ENCODE measurements at places on chromosomes 2 and 18.

GRCh38 chr18:68733707-68734106, 18.8 kb upstream of the TMX3 start:
- DNase-seq: peak; percentile 12

DNA sequence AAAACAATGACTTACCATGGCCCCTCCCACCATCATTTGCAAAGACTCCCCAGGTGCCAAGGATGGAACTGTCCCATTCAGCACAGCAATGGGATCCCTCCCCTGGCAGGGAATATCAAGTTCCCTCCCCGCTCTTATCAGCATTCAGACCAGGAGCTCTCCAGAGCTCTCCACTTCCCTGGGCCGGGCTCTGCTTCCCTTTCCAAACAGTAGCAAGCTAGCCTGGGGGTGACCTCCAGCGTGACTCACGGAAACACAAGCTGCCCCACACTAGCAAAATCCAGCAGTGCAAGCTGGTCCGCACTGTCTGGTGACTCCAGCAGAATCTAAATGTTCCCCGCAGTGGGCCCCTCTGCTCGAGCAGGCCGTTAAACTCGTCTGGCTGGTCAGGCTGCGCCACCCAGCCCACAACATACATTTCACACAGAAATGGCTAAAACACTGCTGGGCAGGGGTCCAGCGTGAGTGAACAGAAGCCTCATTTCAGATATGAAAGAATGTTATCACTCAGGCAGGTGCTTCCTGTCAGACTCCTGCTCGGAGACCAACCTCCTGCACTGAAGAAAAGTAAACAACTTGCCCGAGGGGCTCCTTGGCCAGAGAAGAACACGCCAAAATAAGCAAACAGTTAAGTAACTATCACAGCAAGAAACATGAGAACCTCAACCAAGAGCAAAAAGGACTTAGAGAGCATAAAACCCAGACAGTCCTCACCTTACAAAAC, 33.9 kb downstream of the STAT1 start:
- DNase-seq: peak; percentile 32

DNA sequence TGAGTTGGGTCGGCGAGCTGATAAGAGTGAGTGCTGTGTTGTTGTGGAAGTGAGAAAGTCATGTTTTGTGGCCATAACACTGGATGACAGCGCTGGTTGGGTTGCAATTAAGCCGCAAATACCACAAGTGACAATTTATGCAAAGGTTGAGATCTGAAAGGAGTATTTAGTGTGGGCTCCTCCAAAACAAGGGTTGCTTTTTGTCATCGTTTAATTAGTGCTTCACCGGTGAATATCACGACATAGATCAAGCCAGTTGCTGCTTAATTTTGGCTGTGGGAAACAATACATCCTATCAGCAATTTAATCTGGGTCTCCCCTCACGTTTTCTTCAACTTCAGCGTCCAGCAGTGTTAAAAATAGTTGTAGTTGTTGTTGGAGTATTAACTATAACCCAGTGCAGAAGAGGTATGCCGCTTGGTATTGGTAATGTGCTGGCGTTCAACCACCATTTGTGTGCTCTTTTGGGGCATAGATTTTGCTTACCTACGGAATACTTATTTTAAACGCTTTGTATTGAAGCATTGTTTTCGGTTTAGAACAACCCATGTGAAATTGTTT, 662 bp downstream of the ACVR2A start:
- DNase-seq: peak; percentile 28

GRCh38 chr2:112829101-112829960, 7.2 kb downstream of the IL1B start:
- DNase-seq: no peak

GRCh38 chr2:18046558-18047212, 168.2 kb downstream of the KCNS3 start:
- peak; percentile 73 for DNase-seq

DNA sequence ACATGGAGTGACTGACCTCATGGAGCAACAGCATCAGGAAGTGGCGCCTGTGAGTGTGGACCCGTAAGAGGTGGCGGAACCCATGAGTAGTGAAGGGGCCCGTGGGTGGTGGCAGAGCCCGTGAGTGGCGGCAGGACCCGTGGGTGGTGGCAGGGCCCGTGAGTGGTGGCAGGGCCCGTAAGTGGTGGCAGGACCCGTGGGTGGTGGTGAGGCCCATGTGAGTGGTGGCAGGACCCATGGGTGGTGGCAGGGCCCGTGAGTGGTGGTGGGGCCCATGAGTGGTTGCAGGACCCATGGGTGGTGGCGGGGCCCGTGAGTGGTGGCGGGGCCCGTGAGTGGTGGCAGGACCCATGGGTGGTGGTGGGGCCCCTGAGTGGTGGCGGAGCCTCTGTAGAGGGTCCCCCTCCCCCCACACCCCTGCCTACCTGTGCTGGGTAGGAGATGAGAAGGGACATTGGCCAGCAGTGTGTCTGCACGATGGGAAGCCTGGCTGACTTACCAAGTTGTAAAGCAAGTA, 407.7 kb upstream of the SALL3 start:
- no peak for DNase-seq

DNA sequence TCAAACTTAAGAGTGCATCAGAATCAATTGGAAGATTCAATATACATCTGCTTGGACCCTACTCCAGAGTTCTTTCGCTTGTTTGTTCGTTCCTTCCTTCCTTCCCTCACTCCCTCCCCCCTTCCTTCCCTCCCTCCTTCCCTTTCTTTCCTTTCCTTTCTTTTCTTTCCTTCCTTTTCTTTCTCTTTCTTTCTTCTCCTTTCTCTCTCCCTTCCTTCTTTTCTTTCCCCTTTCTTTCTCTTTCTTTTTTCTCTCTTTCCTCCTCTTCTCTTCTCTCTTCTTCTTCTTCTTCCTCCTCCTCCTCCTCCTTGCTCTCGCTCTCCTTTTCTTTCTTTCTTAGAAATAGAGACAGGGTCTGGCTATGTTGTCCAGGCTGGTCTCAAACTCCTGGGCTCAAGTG, 45.9 kb downstream of the MTHFD2 start:
- no peak for DNase-seq

- no peak for DNase-seq
Measured at GRCh38 chr18:43934322-43934721, 657.0 kb upstream of the SYT4 start.

- no peak for DNase-seq
Measured at GRCh38 chr2:76478266-76479035, 767.7 kb upstream of the GCFC2 start.

DNA sequence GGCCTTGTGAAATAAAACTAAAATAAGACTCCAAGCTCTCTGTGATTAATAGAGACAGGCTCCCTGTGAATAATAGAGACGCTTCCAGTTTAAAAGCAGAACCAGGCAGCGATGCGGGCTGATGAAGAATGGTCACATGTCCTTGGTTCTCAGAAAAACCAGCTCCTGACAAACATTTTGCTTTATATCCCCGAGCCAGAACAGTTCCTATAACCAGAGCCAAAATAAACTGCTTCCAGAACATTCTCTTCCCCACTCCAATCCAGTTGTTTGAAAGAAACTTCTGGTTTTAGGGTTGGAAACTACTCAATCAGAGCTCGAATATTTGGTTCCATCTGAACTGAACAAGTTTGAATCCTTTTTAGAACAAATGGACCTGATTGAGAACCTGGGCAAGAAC, 213.7 kb downstream of the TSN start:
- DNase-seq: no peak

DNA sequence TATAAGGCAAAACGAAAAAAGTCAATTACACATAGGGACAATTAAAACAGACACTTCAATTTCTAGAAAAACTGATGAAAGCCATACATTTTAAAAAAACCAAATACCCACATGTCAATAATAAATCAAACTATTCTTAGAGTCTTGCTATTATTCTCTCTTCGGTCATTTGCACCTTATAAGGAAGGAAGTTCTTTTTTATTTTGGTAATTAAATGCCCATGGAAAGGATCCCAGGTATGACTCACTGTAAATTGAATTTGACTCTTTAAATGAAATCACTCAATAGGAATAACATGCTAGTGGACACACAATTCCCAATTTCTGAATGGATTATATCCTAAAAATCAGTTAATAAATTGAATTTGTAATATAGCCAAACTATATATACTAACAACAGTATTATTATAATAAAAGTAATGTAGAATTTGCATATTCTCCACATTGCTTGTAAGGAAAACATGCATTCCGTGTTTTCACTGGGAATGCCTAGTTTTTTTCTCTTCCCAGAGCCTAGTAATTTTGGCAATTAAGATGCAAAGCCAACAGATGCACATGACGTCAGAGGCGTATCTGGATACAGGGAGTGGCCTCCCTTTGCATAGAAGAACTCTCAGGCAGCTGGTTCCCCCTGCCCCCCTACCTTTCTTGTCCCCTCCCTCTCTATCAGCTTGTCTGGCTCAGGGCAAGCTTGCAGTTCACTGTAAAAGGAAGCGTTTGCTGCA, 153.5 kb upstream of the PGAP1 start:
- peak; percentile 35 for DNase-seq

GRCh38 chr2:159875083-159875482, 77.1 kb upstream of the CD302 start:
- no peak for DNase-seq

- no peak for DNase-seq
Measured at GRCh38 chr2:240247241-240247867, 106.9 kb upstream of the OTOS start.

GRCh38 chr18:57051657-57052044, 95.2 kb upstream of the BOD1L2 start:
- no peak for DNase-seq

GRCh38 chr2:12257476-12257875, 459.3 kb upstream of the TRIB2 start:
- DNase-seq: no peak

GRCh38 chr2:25250331-25251070, 82.1 kb upstream of the POMC start:
- DNase-seq: peak; percentile 75

- DNase-seq: no peak
Measured at GRCh38 chr18:49608366-49609255, 46.8 kb downstream of the LIPG start.

Measured in EL (cell line).